ENCODE measurements at places on chromosomes 12 and 14.

GRCh38 chr12:101407049-101407435 is 530 bp downstream of the ARL1 start:
- DNase-seq = peak; percentile 69

DNA sequence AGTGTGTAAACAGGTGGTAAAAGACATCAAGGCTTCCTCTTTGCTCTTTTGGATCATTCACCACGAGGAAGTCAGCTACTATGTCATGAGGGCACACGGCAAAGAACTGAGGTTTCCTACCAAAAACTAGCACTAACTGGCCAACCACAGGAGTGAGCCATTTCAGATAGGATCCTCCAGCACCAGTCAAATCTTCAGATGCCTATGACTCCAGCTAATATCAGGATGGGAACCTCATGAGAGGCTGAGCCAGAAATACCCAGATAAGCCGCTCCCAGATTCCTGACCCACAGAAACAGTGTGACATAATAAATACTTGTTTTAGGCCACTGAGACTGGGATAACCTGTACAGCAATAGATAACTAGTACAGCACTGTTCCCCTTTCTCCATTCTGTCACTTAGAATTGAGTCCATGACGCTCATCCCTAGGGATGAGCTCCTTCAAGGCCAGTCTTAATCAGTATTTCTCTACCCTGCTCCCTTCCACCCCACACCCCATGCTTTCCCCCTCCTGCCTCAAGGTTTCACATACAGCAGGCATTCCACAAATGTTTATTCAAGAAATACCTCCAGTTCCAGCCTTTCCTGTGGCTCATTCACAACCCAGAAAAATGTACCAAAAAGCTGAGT is 68.4 kb downstream of the PPM1H start:
- DNase-seq = no peak

DNA sequence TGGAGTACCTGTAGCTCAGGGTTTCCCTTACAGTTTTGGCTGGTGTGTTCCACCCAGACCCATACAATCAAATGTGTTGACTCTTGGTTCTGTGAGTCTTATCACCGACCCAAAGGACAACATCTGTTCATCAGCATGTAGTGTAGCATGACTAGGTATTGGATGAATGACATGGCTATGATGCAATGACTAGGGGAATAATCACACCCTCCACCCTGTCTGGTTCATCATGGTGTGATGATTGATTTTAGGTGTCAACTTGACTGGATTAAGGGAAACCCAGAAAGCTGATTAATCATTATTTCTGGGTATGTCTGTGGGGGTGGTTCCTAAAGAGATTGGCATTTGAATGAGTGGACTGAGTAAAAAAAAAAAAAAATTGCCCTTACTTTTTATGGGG is 311.3 kb downstream of the DPF3 start:
- DNase-seq = no peak

- peak; percentile 22 for DNase-seq
Measured at GRCh38 chr14:36835128-36835527, 173.5 kb downstream of the PAX9 start.

DNA sequence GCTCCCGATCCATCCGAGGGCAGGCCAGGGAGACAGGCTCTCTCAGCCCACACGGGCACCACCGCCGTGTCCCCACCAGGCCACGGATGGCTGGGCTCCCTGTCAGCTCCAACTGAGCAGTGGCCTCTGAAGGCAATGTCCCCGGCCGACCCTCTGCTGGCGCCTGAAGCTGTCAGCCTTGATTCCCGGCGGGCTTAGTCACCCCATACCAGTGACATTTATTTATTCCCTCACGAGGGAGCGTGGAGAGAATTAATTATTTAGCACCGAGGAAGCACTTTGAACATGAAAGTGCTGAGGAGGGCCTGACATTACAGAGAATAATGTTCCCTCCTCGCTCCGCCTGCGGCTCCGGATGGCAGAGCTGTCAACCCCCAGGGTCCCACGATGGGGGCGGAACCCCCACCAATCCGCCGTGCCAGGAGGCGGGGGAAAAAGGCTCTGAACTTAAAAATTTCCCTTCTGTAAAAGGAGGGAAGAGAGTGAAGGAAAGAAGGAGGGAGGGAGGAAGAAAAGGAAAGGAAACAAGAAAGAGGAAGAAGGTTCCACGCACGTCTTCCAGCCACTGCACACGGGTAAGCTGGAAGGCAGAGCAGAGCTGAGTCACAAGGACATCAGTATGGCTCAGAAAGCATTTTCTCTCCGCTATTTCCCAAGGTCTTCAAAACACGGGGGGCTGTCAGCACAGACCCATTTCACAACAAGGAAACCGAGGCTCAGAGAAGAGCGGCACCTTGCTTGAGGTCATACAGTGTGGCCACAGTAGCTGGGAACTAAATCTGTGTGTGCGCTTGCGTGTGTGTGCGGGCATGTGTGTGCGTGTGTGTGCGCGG is 108.7 kb upstream of the NCOR2 start:
- DNase-seq = no peak

GRCh38 chr12:46814143-46814542 is 11.7 kb downstream of the SLC38A4 start:
- DNase-seq = no peak

- DNase-seq = no peak
Measured at GRCh38 chr12:52744493-52745156, 32.5 kb downstream of the KRT76 start.

GRCh38 chr14:105094193-105094907 is 29.1 kb upstream of the GPR132 start:
- no peak for DNase-seq

GRCh38 chr14:61406675-61407074 is 85.3 kb downstream of the PRKCH start:
- DNase-seq = no peak

DNA sequence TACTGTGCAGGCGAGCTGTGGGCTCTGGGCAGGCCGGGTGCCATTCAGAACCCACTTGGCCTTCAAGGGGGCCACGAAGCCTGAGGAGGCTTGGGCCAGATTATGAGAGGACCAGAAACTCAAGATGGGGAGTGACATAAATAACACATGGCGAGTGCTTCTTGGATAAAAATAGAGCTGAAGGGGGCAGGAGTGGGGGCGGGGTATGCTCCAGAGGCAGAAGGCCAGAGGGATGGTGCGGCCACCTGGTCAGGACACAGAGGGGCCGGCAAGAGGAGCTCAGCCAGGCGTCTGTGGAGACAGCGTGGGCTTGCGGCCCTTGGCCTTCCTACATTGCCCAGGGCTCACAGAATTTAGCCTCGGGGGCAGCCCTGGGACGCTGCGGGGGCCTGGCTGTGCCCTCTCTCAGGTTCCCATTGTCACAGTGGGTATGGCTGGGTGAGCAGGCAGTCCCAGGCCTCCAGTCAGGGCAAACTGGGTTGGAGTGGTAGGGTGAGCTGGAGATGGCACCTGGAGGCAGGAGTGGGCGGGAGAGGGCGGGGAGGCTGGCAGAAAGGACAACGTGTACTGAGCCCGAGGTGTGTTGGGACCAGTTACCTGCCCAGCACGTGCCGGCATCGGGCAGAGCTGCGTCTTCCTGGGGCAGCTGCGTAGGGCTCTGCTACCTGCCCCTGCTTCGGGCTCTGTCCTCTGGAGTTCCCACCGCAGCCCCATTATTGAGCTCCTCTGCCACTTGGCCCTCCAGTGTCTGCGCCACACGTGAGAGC is 7.4 kb upstream of the SLC25A29 start:
- DNase-seq = no peak

GRCh38 chr14:34596891-34597290 is 33.1 kb downstream of the SNX6 start:
- no peak for DNase-seq

GRCh38 chr12:116703214-116703795 is 34.6 kb downstream of the SPRING1 start:
- peak; percentile 61 for DNase-seq

- DNase-seq = no peak
Measured at GRCh38 chr12:46751173-46751572, 74.6 kb downstream of the SLC38A4 start.

DNA sequence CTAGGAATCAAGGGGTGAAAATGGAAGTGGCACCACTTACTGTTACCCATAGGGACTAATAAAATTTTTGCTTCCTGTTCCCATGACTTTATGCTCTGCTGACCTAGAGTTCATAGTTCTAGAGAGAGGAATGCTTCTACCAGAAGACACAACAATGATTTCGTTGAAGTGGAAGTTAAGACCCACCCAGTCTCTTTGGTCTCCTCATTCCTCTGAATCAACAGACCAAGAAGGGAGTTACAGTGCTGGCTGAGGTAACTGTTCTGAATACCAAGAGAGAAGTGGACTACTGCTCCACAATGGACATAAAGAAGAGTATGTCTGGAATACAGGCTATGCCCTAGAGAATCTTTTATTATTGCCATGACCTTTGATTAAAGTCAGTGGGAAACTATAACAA is 23.5 kb upstream of the DYRK2 start:
- no peak for DNase-seq

DNA sequence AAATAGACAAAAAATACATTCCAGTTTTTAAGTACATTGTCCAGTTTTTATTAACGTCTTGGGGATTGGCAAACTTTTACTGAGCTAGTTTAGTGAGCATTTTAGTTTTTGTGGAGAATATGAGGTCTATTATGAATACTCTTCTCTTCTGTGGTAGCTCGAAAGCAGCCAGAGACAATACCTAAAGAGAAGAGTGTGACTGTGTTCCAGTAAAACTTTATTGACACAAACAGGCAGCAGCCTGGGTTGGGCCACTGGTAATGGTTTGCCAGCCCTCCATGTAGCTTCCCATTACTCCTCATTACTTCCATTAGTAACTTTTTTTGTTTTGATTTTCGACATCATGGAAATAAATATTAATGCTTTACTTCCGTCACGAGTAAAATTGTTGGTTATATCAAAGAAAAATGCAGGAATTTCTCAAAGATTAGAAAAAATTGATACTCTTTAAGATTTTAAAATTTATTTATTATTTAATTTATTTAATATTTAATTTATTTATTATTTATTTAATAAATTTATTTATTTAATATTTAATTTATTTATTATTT is 19.6 kb downstream of the RMST start:
- no peak for DNase-seq

- no peak for DNase-seq
Measured at GRCh38 chr12:29728030-29728429, 55.7 kb downstream of the TMTC1 start.

- peak; percentile 78 for DNase-seq
Measured at GRCh38 chr12:62629971-62630739, 163.5 kb downstream of the MON2 start.

GRCh38 chr14:54784060-54784459 is 118.6 kb downstream of the GCH1 start:
- DNase-seq = no peak

DNA sequence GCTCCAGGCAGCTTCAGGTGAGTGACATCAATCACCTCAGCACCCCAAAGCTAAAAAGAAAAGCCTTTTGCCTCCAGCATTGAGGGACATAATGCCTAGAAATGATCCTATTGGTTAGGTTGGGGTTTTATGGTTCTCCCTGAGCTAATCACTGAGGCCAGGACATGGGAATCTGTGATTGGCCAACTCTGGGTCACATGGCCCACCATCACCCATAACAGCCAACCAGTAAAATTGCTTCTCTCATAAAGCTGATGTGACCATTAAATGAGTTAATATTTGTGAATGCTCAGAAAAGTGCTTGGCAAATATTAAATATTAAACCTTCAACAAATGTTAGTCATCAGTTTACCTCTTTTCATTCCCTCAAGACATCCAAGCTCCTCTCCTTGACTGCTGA is 60.2 kb downstream of the TBX3 start:
- DNase-seq = no peak

GRCh38 chr12:51087818-51088217 is 4.4 kb upstream of the CSRNP2 start:
- no peak for DNase-seq

DNA sequence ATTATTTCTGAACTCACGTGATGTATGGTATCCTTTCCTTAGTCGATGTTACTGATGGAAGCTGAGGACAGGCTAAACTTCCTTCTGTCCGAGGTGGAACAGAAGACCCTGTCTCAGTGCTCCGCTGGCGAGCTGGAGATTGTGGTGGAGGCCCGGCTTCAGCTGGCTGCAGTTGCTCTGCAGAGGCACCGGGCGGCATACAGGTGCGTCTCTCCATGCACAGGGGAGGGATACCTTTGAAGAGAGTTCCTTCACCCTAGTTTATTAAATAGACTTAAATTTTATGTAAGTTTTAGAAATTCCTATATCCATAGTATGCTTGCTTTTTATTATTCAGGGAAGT is 186.7 kb upstream of the NEDD1 start:
- DNase-seq = peak; percentile 46

GRCh38 chr12:67043771-67044170 is 225.4 kb upstream of the CAND1 start:
- DNase-seq = no peak

GRCh38 chr12:30963709-30964564 is 37.4 kb downstream of the TSPAN11 start:
- DNase-seq = no peak

Data from NCI-H1105 treated with DMSO at 0.1 percent for 48 hours (cell line).